ENCODE measurements at places on chromosomes 5 and 9. TPM values are rescaled to one million over a fixed set of nuclear protein-coding genes. Genes with fewer than 3 reads are reported as not detected.

The RALGPS1 gene
- total RNA-seq, result 4.0 TPM

The EFNA5 gene
- total RNA-seq, result 28.1 TPM

The BHMT2 gene
- 3.8 TPM for total RNA-seq

- no peak for DNase-seq
Measured at GRCh38 chr5:143105216-143105905, 298.1 kb downstream of the NR3C1 start.

- DNase-seq, result no peak
Measured at GRCh38 chr9:18799428-18799827, 233.6 kb downstream of the SAXO1 start.

- DNase-seq, result no peak
Measured at GRCh38 chr9:16153221-16153620, 600.4 kb downstream of the CCDC171 start.

GRCh38 chr9:105683688-105684275 is 10.6 kb upstream of the TMEM38B start:
- no peak for DNase-seq
